ENCODE measurements at places on chromosomes 5 and 9.

GRCh38 chr9:87138128-87139040, 191.1 kb upstream of the GAS1 start:
- no peak for DNase-seq

GRCh38 chr5:131288328-131288727, 24.5 kb downstream of the CDC42SE2 start:
- no peak for DNase-seq

- DNase-seq, result no peak
These were observed 161.9 kb downstream of the CDH6 start for GRCh38 chr5:31355337-31355736.

GRCh38 chr9:138037140-138037539, 159.6 kb downstream of the CACNA1B start:
- DNase-seq, result no peak

DNA sequence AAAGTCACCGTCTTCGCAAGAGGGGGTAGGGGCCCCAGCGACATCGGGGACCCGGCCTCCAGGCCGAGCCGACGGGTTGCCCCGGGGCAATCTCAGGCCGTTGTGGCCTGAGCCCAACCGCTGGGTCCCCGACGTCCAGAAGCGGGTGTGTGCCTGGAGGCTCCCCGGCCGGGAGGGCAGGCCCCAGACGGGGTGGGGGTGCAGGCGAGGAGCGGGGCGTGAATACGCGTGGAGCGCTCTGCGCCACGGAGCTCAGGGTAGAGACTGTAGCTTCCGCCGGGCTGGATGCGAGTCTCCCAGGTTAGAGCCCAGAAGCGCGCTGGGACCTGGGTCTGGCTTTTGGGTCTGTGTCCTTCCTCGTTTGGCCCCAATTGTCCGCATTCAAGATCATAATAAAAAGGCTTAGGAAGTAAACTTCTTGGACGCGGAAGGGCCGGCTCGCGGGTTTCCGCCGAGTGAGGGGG, 3.5 kb downstream of the BARX1 start:
- no peak for DNase-seq

GRCh38 chr5:1276930-1277329, 17.9 kb downstream of the TERT start:
- DNase-seq, result no peak

DNA sequence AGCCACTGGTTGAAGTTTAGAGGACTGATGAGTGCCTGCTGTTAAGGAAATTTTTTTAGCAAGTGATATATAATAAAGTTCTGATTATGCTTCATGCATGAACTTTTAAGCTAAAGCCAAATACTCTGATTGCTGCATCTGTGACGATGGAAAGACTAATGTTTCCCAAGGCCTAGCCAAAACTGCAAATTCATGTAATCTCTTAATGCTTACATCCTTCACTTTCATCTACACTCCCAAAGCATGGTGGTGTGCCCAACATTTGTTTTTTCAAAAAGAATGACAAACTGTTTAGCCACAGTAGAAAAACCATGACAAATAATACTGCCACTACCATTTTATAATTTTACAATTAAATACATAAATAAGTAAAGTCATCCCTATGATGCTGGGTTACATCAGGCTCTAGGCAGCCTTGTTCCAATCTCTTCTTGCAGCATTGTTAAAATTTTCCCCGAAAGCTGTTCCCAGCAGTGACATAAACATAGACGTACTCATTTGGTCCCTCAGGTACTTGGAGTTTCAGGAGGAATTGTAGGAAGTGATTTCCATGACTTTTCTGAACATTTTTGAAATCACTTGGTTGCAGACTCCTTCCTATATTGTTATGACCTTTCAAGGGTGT, 625.3 kb upstream of the DMAC1 start:
- DNase-seq, result no peak

Measured in NCI-H774 (cell line).